Neuronal stem cell (in vitro differentiated cells): ENCODE measurements at places on chromosomes 6 and 20.

DNA sequence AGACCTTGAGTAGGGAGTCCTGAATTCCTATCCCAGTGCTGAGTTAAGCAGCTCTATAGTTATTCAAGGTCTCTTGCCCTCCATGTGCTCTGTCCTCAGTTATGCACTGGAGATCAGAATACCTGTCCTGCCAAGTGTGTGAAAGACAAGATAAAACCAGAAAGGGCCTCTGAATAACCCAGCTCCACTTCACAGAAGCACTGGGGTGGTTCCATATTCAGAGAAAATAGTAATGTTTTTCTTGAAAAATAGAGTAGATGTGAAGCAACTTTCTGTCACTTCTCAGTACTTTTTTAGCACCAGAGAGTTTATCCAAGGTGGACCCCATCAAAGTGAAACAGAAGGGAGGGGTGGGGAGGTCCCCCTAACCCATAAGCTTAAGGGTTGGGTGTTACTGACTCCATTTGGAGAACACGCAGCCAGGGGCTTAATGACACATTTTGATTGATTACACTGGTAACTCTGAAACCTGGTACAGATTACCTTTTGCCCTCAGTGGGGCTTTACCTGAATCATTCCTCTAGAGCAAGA, 509.8 kb upstream of the JARID2 start:
- DNase-seq = no peak

DNA sequence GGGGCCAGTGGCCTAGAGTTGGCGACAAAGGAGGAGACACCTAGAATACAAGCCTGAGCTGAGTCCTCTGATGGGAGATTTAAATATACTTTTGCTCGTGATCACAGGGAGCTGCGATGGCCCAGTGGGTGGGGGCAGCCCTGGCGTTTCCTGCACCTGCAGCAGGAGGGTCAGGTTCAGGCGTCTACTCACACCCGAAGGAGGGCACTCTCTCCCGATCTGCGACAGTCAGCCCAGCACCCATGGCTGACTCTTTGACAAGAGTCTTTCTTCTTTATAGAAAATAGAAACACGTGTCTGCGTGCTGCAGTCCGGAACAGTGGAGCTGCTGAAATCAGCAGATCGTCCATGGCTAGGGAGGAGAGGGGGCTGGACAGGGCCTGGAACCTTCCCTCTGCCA, 338.2 kb downstream of the CDH4 start:
- no peak for DNase-seq

DNA sequence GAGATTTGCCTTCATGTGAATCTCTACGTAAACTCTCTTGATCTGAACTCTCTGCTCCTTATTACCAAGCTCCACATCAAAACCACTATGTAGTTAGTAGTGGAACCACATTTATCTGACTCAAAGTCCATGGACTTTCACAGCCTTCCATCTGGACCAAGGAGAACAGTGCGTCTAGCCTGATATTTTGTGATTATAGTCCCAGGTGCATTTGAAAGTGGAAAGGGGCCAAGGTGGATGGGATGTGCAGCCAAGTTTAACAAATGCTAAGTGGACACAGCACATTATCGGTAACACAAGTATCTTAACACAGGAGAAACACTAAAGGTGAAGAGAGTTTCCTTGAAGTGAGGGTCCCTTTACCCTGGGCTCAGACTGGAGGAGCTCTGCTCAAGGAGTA, 281.2 kb upstream of the SGK1 start:
- no peak for DNase-seq

DNA sequence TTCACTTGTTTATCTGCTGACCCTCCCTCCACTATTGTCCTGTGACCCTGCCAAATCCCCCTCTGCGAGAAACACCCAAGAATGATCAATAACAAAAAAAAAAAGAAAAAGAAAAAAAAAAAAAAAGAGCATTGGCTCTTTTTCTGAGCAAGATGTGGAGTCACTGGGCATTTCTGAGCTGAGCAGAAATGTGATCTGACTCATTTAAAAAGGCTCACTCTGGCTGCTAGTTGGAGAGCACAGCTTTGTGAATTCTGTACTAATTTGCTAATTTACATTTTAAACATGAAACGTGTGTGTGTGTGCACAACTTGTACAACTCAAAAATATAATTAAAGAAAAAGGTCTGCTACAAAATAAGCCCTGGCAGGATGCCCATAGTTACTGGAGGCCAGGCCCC, 20.2 kb downstream of the SCML4 start:
- no peak for DNase-seq

GRCh38 chr6:31948753-31949413, 3.0 kb downstream of the CFB start:
- DNase-seq = no peak

DNA sequence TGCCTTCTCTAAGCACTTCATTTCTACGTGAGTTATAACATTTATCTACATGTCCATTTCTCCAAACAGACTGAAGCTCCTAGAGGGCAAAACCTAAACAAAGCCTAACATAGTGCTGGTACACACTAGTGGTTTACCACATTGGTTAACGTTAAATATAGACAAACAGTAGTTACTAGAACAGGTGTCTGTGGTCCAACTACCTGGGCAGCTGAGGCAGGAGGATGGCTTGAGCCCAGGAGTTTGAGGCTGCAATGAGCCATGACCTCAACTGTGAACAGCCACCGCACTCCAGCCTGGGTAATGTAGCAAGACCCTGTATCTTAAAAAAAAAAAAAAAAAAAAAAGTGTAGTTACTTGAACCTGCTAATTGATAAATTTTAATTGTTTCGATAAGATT, 26.5 kb downstream of the PTPRK start:
- no peak for DNase-seq

- DNase-seq = no peak
Measured at GRCh38 chr6:170203212-170203611, 87.7 kb downstream of the DLL1 start.

- no peak for DNase-seq
Measured at GRCh38 chr20:25126204-25127029, 44.5 kb upstream of the VSX1 start.

DNA sequence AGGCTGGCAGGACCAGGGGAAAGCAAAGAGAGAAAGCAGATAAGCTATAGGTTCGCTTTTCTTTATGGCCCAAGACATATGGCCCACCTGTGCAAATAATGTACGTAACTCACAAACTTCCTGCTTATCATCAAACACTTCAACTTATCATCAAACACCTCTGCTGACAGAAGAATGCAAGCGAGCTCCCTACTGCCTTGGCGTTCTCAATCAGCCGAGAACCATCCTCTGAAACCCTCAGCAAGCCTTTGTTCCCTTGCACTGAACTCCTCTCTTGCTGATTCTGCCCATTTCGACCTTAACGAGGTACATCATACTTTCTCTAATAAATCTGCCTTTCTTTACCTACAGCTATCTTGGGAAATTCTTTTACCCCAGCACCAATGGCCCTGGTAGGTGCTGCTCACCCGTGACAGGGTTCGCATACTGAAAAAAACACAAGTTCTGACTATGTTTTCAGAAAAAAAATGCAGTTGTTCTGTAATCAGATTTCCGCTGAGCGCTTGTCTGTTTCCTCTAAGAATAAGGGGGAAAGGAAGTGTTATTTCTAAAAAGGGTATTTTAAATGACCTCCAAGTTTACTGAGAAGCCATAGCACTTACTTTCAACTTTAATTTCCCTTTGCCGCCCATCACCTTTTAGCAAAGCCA, 28.3 kb downstream of the SERPINB6 start:
- DNase-seq = no peak

- DNase-seq = no peak
Measured at GRCh38 chr6:54921891-54922290, 75.3 kb downstream of the FAM83B start.

GRCh38 chr6:90039911-90040310, 145.6 kb downstream of the GJA10 start:
- DNase-seq = no peak

- no peak for DNase-seq
Measured at GRCh38 chr6:129645106-129645829, 64.7 kb downstream of the ARHGAP18 start.

- DNase-seq = no peak
Measured at GRCh38 chr20:33963751-33964150, 30.0 kb upstream of the RALY start.

DNA sequence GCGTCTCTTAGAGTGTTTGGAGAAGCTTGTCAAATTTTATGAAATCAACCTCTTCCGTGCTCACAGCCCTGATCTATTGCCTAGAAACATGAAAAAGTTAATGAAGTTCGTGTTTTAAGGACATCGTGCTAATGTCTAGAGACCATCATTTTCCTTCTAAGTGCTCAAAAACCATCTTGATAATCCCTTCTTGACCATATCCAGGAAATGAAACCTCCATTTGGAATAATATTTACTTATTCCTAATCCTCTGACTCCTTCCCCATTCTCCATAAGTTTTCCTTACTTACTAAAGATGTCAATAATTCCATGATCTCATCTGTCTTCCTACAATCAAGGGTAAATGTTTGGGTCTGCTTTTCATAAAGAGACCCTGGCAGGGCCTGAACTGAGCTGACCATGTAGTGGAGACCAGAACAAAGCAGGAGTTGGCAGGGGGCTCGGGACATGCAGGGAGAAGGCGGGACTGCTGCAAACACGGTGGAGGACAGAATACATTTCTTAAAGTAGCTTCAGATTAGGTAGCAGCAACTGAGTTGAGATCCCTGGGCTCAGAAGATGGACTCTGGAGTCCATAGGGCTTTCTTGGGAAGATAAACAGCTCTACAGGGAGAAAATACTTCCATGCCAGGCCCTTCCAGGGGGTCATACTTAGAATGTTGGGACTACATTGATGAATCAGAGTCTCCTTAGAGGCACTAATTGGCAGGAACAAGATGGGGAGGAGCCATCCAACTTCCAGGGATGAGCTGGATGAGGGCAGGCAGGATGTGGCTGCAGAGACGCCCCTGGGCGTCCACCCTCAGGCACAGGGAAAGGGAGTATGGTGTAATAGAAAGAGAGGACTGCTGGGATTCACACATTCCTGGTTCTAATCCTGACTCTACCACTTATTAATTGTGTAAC, 100.7 kb downstream of the RIN2 start:
- DNase-seq = no peak

- no peak for DNase-seq
Measured at GRCh38 chr20:38258545-38259215, 1.9 kb downstream of the KIAA1755 start.

DNA sequence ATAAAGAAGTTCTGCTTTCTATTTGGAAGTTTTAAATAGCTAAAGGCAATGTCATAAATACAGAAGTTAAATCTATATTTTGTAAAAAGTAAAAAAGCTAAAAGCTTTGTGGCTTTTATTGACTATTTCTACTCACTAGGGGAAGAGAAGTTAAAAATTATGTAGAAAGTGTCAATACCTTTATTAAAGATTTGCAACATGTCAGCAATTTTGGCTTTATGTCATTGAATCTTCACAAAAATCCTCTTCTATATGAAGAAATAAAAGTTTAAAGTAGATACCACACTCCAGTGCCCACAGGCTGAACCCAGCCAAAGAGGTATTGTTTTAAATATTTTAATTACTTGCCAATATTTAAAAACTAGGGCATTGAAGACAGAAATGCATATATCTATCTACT, 160.6 kb upstream of the HSF2 start:
- no peak for DNase-seq

- no peak for DNase-seq
Measured at GRCh38 chr20:63043348-63044203, 36.8 kb upstream of the BHLHE23 start.

GRCh38 chr20:57693002-57693582, 16.7 kb downstream of the PMEPA1 start:
- no peak for DNase-seq

GRCh38 chr6:51633424-51633823, 454.0 kb downstream of the PKHD1 start:
- no peak for DNase-seq

DNA sequence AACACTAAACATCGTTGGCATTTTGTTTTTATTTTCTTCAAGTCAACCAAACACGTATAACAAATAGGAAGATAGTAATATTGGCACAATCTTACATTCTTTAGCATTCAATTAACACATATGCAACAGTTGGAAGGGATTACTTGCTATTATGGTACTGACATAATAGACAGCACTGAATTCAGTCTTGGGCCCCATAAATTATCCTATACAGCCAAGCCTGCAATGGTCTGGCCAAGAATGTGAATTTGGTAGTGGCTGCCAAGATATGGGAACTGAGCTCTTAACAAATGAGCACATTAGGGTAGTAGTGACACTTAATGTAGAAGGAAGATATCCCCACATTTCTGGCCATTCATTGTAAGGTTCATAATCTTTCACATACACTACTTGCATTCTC, 44.8 kb upstream of the ARHGAP18 start:
- DNase-seq = no peak

DNA sequence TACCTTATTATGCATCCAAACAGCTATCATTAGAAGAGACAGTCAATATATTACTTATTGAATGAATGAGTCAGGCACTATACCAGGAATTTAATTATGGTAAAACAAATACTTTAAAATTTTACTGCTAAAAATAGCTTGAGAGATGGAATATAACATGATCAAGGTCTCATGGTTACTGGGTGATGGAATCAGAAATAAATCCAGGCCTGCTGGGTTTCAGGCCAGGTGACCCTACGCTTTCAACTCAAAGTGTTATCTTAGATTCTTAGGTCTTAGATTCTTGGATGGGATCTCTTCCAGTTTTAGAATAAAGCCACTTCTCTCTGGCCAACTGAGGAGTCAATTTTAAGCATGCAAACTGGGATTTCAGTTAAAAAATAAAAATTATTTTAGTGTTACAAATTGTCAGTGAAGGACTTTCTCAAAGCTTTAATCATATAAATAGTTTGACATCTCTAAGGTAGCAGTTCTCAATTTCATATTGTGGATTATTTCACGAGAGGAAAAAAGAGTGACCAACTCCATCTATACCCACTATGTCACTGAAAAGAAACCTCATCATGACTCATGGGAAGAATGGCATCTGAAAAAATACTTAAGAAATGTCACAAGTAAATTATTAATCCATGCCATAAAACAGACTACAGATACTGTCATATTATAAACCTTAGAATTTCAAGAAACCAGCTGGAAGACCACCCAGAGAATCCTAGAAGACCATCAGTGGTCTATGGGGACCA, 283.4 kb upstream of the RUNX2 start:
- no peak for DNase-seq

- no peak for DNase-seq
Measured at GRCh38 chr6:107574856-107575255, 84.9 kb downstream of the SOBP start.

- no peak for DNase-seq
Measured at GRCh38 chr20:19045371-19045770, 167.1 kb upstream of the SLC24A3 start.

DNA sequence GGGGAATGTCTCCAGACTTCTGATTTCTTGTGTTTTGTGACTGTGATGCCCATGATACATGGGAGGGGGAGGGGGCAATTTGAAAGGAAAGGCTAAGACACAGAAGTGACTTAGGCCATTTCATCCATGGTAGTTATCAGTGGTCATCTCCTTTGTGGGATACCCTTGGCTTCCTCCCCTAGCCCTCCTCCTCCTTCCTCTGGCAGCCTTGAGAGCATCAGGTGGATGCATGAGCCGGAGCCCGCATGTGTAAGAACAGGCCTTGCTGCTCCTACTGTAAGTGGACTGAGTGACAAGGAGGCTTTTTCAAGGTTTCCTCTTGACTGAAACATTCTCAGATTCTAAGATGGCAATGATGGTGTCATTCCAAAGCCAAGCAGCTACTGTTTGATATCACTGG, 874 bp downstream of the CD83 start:
- no peak for DNase-seq
